ENCODE measurements at places on chromosomes 12 and 14.
A peak's percentile ranks its signal among the peaks of the same experiment; 100 is the strongest.

- DNase-seq: peak; percentile 69
These were observed 474.9 kb downstream of the ATP23 start for GRCh38 chr12:58416236-58416635.

- DNase-seq: no peak
These were observed 15.7 kb upstream of the KCNA1 start for GRCh38 chr12:4894019-4894418.

- DNase-seq: no peak
These were observed 5.7 kb upstream of the KRT5 start for GRCh38 chr12:52525661-52526499.

- peak; percentile 93 for DNase-seq
These were observed 5.1 kb upstream of the NUMB start for GRCh38 chr14:73463411-73463810.

DNA sequence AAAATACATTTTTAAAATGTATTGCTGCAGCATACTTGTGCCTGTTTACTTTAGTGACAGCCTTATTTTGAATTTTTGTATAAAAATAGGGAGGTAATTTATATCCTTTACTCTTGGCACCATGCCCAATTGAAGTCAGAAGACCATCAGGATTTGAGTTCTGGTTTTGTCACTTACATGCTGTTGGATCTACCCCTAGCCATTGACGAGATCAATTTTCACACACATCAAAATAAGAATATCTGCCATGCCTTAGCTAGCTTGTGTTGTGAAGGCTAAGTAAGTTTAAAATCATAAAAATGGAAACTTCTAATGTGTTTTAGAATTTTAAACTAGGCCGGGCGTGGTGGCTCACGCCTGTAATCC, 381.8 kb downstream of the KCNH5 start:
- no peak for DNase-seq

- DNase-seq: no peak
These were observed 34.4 kb upstream of the DYNC1H1 start for GRCh38 chr14:101929946-101930345.

- DNase-seq: no peak
These were observed 171.6 kb downstream of the SLC6A15 start for GRCh38 chr12:84741031-84741430.

DNA sequence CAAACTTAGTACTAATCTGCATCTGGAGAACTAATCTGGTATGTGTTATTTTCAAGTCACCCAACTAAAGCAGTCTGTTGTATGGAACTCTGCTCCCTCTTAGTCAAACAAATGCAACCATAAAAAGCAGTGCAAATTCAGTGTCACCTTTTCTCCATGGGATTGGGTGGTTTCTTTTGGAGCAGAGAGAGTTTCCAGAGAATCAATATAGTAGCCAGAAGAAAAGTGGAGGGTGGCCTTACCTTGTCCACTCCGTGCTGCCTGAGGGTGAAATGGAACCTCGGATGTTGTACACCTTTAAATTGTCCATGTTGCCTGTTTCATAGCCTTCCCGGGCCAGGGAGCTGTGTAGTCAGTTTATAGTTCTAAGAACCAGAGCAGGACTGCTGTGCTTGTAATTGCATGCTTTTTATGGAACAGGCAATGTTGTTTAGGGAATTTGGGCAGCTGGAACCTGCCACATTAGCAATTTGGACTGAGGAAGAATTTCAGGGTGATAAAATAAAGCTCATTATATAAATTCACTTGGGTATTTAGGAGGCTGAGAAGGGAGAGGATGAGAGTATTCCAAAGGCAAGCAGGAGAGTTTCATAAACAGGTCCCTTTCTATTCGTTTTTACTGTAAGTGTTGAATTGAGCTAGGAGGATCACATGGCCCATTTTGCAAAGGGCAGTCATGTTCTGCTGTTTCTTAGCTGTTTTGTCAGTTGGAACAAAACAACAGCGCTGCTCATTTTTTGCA, 60.5 kb downstream of the CRADD start:
- DNase-seq: no peak

- DNase-seq: no peak
These were observed 6.5 kb upstream of the OTX2 start for GRCh38 chr14:56816574-56817391.

DNA sequence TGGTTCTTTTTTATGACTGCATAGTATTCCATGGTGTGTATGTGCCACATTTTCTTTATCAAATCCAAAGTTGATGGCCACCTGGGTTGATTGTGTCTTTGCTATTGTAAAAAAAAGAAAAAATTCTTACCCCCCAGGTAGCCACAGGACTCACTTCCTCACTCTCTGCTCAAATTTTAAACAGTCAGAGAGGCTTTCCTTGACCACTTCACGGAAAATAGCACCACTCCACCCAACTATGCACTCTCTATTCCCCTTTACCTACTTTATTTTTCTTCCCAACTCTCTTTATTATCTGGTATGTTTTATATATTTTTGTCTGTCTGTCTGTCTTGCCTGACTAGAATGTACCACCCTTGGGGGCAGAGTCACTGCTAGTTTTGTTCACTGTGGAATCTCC, 205.3 kb downstream of the BTG1 start:
- no peak for DNase-seq

DNA sequence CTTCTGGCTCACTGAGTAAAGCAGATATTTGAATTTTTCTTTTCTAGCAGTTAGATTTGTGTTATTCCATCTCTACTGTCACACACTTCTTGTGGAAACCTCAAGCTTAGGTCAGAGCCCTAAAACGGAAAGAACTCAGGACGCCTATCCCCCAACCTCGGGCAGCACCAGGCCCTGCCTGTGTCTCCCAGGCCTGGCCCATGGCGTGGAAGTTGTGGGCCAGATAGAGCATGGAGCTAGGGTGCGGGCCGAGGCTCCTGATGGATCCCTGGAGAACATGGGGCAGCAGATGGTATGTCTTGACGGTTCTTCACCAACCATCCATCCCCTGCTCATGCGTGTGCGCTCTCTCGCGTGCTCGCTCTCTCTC, 20.6 kb downstream of the P2RX4 start:
- DNase-seq: no peak

- DNase-seq: no peak
These were observed 36.0 kb downstream of the ATF1 start for GRCh38 chr12:50799908-50800307.

GRCh38 chr12:112001576-112001975, 11.4 kb downstream of the TMEM116 start:
- no peak for DNase-seq

GRCh38 chr12:47972895-47973294, 9.5 kb downstream of the TMEM106C start:
- no peak for DNase-seq

- DNase-seq: no peak
These were observed 405.4 kb downstream of the DPF3 start for GRCh38 chr14:72488514-72488913.

DNA sequence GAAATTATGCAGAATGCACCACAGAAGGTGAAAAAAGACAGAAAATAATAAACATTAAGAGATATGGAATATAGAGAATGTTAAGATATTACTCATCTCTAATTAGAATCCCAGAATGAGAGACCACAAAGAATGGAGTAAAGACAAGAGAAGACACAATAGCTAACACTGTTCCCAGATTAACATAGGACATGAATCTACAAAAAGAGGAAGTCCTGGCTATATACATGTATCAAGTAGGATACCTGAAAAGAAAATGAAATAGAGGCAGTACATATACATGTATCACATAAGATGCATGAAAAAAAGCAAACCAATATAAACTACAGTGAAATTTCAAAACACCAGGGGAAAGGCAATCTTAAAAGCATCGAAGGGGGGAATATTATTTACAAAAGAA, 5.6 kb upstream of the EPS8 start:
- no peak for DNase-seq

DNA sequence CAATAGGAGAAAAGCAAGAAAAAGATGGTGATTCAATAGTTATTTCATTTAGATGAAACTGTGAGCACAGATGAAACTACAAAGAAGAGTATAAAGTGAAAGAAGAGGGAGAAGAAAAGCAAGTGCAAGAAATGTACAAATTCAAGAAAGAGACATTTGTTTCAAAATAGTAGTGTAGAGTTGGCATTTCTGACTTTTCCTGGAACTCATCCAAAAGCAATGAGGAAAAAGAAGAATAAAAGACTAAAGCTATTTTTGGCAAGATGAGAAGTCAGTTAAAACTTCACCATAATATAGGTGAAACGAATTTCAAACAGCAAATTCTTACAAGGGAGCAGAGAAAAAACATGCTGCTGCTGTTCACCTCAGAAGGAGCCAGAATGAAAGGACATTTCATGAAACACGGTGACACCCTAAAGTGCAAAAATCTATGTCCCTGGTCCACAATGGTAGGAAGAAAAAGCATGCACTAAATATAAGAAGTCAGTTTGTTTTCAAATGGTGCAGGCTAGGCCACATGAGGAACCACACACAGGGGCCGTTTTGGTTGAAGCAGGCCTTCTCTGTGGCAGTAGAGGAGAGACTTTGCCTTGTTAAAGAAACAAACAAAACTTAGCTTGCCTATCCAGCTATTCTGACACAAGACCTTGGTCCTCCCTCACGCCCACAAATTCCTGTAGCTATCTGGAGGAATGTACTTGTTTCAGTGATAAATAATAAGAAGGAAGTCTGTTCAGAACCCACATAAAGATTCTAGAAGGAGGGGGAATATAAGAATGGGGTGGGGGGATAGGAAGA, 11.1 kb upstream of the CMAS start:
- no peak for DNase-seq

DNA sequence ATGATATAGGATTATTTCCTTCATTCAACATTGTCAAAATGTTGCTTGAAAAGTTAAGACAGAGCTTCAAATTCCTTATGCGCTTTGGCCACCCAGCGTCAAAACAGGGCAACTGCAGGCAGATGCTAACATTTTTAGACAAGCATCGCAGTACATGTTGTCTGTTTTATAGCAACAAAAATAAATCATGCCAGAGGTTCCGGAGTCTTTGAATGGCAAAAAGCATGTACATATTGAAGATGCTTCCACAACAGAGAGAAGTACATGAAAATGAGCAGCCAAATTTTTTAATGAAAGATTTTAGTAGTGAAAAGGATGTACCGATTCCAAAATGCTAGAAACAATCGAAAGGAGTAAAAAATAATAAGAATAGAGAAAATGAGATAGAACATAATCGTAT, 49.8 kb upstream of the USP15 start:
- no peak for DNase-seq

GRCh38 chr12:109815757-109816617, 17.2 kb downstream of the TRPV4 start:
- no peak for DNase-seq

GRCh38 chr12:41891226-41891625, 253.4 kb downstream of the GXYLT1 start:
- no peak for DNase-seq

GRCh38 chr14:23160924-23161522, 22.4 kb downstream of the SLC7A8 start:
- no peak for DNase-seq

DNA sequence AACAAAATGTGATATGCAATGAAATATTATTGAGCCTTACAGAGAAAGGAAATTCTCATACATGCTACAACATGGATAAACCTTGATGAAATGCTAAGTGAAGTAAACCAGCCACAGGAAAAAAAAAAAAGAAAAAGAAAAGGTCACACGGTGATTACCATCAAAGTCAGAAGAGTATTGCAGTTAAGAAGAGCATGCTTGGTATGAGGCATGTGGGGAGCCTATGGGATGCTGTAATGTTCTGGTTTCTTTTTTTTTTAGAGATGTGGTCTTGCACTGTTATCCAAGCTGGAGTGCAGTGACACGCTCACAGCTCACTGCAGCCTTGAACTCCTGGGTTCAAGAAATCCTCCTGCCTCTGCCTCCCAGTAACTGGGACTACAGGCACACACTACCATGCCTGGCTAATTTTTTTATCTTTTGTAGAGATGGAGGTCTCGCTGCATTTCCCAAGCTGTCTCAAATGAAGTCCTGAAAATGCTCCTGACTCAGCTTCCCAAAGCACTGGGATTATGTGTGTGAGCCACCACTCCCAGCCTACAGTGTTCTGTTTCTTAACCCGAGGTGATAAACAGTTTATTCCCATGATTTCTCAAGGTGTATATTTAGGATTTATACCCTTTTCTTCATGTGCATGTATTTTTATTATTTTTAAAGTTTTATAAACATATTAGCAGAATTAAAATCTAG, 96.2 kb downstream of the SEC23A start:
- DNase-seq: peak; percentile 21

- no peak for DNase-seq
These were observed 26.3 kb downstream of the RAB35 start for GRCh38 chr12:120090206-120090605.
